ENCODE measurements at places on chromosomes 12 and 14.

DNA sequence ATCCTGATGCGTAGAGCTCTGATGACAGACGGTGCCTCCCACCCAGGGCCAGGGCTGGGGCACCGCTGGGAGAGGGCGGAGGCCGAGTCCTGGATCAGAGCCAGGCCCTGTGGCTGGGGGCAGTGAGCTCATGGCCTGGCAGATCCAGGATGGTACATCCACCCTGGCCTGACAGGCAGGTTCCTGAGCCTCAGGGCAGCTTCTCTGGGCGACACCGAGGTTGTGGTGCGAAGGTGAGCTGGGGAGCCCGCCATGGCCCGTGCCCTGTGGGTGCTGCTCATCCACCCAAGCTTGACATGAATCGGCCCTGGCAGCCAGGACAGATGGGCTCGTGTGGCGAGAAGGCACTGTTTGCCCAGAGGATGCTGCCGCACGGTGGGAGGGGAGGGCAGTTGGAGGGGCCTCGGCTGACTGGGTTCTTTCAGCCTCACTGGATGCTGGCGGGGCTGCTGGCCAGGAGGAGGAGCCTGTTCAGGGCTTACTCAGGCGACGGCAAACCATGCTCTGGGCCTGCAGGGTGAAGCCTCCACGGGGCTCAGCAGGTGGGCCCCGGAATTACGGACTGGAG, 16.6 kb downstream of the LRTM2 start:
- DNase-seq = no peak

DNA sequence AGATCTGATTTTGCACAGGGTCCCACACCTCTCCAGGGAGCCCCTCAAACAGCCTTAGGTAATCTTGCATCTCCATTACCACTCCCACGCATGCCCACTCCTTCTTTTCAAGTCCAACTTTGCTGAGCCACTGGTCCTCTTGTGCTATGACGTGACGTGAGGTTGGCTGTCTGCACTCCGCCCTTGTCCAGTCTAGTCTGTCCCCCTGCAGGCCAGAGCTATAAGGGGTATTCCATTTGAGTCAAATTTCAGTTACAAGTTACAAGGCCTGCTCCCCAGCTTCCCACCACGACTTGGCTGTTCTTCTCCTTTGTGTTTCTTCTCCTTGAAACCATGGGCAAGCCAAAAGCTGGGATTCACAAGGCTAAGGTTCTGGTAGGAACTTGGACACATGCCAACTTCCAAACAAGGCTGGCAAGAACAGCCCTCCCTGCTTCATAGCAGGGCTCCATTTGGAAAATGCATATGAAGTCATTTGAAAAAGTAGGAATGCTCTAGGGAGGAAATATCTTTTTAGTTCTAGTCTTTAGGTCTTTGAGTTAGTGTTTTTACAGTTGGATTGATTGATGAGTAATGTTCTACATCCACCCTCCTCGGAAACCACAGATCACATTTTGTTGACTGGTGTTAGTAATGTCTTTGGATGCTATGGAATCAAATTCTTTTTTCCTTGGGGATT, 49.1 kb downstream of the KCNA1 start:
- DNase-seq = no peak

DNA sequence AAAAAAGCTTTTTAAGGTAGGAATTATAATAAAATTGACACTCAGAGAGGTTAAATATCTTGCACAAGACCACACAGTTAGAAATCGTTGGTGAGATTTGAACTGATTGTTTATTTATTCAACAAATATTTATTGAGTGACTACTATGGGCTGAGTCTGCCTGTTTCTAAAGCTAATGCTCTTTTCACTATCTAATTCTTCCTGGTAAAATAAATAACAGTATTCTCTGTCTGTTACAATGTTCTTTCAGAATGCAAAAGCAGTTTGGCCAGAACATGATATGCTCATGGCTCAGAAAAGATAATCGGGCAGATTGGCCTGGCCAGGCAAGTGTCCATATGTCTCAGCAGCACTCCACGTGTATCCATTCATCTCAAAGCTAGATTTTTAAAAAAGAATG, 82.0 kb downstream of the BTG1 start:
- DNase-seq = no peak

DNA sequence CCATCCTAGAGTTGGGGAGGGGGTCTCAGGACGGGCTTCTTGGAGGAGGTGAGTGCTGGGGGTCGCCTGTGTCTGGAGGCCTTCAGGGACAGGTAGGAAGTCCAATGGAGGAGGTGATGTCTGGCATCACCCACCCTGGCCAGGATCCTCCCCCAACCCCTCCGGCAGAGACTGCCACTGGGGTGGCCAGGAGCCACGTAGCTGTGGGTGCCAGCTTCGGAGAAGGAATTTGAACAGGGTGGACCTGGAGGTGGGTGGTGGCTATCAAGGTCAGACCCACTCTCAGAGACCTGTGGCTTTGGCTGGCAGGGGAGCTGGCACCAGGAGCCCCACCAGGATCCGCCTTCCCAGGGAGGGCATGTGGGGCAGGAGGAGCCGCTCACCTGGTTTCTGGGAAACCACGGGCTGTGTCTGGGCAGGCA, 9.1 kb downstream of the CEP170B start:
- DNase-seq = no peak

GRCh38 chr14:80982711-80983110, 27.3 kb downstream of the TSHR start:
- no peak for DNase-seq

- no peak for DNase-seq
Measured at GRCh38 chr14:100652744-100653143, 65.5 kb upstream of the BEGAIN start.

GRCh38 chr12:108368089-108368488, 29.0 kb upstream of the CMKLR1 start:
- DNase-seq = no peak

GRCh38 chr14:24837280-24838046, 203.5 kb upstream of the GZMB start:
- no peak for DNase-seq

DNA sequence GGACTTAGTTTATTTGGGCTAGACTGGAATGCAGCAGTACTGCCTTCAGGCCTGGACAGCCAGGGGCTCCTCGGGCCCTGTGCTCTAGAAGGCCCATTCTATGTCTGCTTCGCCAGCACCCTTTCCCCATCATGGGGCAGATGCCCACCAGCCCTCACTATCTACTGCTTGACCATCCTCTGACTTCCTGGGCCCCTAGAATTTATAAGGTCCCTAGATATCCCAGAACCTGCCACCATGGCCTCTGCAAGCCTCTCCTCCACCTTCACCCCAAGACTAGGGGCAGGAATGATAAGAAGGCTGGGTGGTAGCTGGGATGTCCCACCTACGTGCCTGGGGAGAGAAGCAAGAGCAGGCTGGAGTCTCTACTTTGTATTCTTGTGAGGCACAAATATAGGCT, 58.8 kb upstream of the STRN3 start:
- no peak for DNase-seq

DNA sequence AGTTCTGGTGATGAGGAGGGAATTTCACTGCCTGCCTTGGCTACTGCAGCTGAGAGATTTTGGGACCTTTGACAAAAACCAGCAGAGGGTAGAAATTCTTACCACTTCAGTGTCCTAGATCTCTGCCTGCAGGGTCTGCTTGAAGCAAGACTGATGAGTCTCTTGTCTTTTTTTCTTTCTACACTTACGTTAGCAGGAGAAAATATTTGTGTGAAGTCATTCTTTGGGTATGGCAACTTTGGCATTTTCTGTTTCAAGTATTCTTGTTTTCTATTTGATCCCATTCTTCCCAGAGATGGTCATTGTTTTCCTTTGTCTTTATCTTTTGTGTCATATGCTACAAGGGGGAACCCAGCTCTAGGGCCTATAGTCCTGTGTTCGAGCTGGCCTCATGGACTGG, 65.6 kb upstream of the FERMT2 start:
- DNase-seq = no peak

GRCh38 chr12:56803750-56804149, 40.6 kb downstream of the HSD17B6 start:
- DNase-seq = no peak

DNA sequence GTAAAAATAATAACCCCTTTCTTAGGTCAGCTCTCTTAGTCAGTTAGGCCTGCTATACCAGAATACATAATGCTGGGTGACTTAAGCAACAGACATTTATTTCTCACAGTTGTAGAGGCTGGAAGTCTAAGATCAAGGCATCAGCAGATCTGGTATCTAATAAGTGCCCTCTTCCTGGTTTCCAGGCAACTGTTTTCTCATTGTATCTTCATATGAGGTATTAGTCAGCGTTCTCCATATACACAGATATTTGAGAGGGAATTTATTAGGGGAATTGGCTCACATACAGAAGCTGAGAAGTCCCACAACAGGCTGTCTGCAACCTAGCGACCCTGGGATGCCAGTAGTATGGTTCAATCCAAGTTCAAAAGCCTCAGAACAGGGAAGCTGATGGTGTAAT, 896.0 kb downstream of the GALC start:
- DNase-seq = no peak

DNA sequence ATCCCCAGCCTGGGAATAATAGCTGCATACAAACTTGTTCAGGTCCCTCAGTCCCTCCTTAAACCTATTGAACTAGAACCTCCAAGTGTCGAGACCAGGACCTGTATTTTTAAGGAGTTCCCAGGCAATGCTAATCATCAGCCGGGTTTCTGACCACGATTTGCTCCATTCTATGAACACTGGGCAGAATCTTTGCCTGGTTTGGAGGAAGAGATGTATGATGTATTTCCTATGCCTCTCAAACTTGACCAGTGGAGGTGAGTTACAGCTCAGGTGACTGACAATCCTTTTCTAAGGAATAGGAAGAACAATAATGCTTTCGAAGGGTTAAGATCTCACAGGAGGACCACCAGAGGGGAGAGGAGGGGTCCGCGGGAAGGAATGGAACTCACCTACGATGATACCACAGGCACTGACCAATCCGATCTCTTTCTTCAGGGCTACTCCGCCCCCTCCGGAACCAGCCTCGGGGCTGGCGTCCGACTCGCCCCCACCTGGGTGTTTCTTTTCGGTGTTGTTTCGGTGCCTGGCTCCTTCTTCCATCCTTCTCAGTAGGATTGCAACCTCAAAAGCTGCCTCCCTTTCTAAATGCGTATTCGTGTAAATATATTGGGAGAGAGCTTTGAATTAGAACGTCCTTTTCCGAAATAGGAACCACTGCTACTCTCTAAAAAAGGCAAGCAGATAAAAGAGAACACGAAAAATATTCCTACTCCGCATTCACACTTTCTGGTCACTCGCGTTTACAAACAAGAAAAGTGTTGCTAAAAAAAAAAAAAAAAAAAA, 895 bp downstream of the SLC7A8 start:
- DNase-seq = no peak

DNA sequence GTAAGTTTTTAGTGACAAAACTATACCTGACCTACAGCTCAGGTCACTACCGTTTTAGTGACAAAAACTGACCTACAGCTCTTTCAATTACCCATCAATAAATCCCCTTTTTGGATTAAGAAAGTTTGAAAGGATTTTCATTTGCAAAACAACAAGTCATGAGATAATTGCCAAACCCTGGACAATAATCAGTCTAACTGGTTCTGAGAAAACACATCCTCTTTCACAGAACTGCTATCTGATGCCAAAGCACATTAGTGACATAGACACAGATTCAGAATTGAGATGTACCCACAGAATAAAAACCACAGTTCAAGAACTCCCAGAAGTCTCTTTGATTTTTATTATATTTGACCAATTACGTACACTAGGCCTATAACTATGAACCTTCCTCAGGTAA, 126.0 kb upstream of the COCH start:
- no peak for DNase-seq

DNA sequence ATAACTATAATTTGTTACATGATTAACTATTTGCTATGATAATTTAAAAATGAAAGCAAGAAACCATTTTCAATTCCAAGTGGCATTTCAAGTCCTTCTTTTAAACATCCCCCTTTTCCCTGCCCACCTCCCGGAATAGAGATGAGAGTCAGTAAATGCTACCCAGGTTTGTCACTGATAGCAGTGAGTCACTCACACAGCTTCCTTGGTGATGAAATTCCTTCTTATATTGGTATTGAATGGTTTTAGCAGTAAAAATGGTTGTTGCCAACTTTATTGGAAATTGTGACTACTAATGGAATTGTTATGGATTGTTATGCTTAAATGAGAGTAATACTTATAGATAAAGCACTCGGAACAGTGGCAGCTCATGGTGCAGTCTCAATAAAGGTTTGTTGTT, 90.5 kb downstream of the PPM1A start:
- no peak for DNase-seq

DNA sequence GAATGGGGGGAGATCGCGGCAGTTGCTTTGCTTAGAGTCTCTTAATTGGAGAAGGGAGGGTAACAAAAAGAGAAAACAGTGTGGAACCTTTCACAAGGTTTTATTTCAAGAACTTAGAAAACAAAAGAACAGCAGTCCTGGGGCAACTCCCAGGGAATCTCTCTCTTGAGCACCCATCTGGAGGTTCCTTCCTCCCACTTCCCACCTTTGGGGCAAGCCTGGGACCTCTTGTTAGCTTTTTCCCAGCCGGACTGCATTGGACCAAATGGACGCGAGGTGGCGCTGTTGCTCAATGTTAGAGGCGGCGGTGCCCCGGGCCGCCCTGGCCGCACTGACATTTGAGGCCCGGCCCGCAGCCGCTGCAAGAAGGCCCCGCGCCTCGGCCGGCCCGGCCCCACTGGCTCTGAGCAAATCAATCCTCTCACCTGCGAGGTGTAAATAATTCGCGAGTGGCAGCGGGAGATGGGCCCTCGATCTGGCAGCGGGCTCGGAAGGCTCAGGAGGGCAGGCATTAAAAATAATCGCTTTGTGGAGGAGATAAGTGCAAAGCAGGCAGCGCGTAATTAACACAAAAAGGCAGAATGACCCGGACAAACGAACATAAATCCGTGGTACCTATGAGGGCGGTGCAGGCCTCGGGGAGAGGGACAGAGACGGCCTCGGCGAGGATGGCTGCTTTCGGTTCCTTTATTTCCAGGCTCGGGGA, 2.8 kb upstream of the HOXC8 start:
- DNase-seq = peak; percentile 74

DNA sequence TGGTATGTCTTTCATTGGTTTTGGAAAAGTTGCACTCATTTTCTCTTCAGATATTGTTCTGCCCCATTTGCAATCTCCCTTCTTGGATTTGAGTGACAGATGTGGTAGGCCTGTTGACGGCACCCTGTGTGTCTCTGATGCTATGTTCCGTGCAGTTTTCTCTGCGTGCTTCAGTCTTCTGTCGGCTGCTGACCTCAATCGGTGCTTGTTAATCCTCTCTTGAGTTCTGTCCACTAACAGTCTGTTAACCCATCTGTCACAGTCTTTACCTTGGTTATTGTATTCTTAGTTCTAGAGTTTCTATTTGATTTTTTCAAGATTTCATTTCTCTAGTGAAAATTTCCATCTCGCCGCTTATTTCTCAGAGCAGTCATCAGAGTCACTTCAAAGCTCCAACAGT, 20.7 kb upstream of the PLD4 start:
- DNase-seq = no peak
